Tibial nerve (tissue), 4 donors: ENCODE measurements at places on chromosomes 6 and 20. TPM values are rescaled to one million over a fixed set of nuclear protein-coding genes. Genes with fewer than 3 reads are reported as not detected.
A peak's percentile ranks its signal among the peaks of the same experiment; 100 is the strongest.

- DNase-seq, result no peak
Observed at GRCh38 chr20:53943522-53944291, 126.7 kb downstream of the BCAS1 start.

DNA sequence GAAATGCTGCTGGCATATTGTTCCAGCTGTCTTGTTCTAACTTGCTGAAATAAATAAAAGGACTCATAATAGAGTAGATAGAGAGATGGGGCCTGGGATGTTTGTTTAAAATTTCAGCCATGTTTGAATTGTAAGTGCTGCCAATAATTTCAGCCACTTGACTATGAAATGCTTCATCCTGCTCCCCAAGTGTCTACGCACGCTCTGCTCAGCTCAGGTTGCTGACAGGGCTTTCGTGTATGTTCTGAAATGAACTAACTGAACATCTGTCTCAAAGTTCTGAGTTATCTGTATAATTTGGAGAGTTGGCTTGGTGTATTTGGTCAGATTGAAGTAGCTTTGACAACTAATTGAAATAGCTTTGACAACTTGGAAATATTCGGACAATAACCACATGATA lies 387.8 kb downstream of the BMP2 start:
- DNase-seq, result no peak

Gene RNF146
- 58.5 TPM for total RNA-seq

DNA sequence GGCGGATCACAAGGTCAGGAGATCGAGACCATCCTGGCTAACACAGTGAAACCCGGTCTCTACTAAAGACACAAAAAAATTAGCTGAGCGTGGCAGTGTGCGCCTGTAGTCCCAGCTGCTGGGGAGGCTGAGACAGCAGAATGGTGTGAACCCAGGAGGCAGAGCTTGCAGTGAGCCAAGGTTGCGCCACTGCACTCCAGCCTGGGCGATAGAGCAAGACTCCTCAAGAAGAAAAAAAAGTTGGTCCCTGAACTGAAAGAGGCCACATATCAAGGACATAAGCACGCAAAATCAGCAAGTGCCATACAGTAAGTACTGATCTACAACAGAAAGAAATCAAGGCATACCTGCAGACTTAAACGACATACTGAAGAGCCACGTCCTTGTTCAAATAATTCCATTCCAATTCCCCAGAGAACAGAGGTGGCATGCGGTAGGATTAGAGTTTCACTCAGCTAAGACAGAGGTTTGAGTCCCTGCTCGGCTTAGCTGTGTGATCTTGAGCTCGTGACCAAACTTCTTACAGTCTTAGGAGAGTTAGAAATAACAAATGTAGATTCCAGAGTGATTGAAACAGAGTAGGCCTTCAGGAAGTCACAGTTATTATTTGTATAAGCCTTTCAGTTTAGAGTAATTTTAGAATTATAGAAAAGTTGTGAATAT lies 29.2 kb downstream of the B4GALT5 start:
- no peak for DNase-seq

- DNase-seq, result peak; percentile 68
Observed at GRCh38 chr6:39865011-39865888, 69.0 kb downstream of the MOCS1 start.

- DNase-seq, result no peak
Observed at GRCh38 chr20:24778585-24779031, 170.5 kb upstream of the CST7 start.

GRCh38 chr20:32761831-32762753 lies at the start of gene DNMT3B:
TSS of gene DNMT3B (plus strand) at chr20:32762385. CDS start at chr20:32780324, 17,939 bp downstream.
- DNase-seq, result peak; percentile 64

DNA sequence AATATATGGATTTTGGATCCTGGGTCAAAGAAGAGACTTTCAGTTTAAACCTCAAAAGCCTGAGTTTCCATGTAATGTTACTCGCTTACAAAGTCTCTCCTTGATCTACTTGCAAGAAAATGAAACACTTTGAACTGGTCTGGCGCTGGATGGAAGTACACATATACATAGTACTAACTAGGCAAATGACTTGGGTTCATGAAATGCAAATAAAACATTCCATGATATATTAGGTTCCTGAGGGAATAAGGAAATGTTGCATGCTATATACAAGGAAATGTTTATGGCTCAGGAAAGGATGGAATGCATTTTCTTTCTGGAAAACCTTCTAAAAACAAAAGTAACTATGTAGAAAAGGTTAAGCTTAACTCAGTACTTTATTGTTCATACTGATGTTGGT lies 11.4 kb upstream of the TXLNB start:
- no peak for DNase-seq

GRCh38 chr6:122652431-122652830 lies 42.2 kb downstream of the PKIB start:
- DNase-seq, result no peak

- DNase-seq, result no peak
Observed at GRCh38 chr6:156777577-156778453, 637 bp downstream of the ARID1B start.

- no peak for DNase-seq
Observed at GRCh38 chr20:58378704-58379103, 10.3 kb upstream of the VAPB start.

- no peak for DNase-seq
Observed at GRCh38 chr6:35061651-35062410, 79.3 kb downstream of the TCP11 start.

GRCh38 chr6:11353921-11354389 lies 121.5 kb upstream of the NEDD9 start:
- no peak for DNase-seq

DNA sequence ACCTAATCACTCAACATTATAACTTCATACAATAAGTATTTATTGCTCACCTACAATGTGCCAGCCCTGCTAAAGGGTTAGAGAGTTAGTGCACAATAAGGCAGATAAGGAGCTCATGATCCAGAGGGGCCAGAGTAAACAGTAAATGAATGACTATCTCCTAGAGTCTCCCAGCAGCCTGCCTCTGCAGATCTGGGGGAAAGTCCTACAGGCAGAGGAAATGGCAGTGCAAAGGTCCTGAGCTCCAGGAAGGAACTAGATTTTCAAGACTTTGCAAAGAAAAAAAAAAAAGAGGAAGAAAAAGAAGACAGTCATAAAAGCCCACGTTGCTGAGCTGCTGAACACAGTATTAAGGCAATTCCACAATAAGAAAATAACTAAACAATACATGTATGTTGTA lies 160.1 kb downstream of the SIM1 start:
- no peak for DNase-seq

- no peak for DNase-seq
Observed at GRCh38 chr6:6886171-6886885, 221.4 kb upstream of the RREB1 start.

DNA sequence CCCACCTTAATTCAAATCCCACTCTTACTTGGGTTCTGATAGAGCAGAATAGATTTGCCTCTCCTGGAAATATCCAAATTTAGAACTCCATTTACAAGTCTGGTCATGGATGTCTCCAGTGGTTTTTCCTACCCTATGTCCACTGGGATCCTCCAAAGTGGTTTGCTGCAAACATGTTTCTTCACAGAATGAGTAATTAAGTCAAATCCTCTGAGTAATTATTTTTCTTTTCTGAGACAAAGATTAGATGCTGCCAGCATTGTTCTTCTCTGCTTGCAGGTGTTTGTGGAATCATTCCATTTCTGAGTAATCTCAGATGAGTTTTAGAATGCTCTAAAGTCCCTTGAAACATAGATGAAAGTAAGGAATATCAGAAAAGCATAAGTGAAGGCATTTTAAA lies 21.9 kb downstream of the DTD1 start:
- no peak for DNase-seq

Gene C4A
- total RNA-seq, result 247 TPM

Gene TSBP1
- total RNA-seq, result not detected
